Activated naive CD4-positive, alpha-beta T cell (primary cell): ENCODE measurements at places on chromosomes 2 and 18.

GRCh38 chr2:190344276-190344827 lies 963 bp downstream of the INPP1 start:
- no peak for DNase-seq

- DNase-seq, result no peak
These were observed 300.7 kb upstream of the DLGAP1 start for GRCh38 chr18:4755848-4756247.

DNA sequence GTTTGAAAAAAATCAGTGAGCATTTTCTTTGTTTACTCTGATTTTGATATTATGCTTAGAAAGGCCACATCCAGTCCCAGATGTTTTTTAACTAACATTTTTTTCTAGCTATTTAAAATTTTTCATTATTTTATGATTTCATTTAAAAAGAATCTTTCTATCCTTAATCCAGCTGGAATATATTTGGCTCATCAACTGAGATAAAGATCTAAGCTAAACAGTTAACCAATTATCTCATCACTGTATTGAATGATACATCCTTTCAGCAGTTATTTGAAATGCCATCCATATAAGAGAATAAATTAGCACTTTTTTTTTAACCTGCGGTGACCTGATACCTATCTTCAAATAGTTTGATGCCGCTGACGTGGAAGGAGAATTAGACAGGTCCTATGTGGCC lies 245.5 kb upstream of the COPS8 start:
- no peak for DNase-seq

DNA sequence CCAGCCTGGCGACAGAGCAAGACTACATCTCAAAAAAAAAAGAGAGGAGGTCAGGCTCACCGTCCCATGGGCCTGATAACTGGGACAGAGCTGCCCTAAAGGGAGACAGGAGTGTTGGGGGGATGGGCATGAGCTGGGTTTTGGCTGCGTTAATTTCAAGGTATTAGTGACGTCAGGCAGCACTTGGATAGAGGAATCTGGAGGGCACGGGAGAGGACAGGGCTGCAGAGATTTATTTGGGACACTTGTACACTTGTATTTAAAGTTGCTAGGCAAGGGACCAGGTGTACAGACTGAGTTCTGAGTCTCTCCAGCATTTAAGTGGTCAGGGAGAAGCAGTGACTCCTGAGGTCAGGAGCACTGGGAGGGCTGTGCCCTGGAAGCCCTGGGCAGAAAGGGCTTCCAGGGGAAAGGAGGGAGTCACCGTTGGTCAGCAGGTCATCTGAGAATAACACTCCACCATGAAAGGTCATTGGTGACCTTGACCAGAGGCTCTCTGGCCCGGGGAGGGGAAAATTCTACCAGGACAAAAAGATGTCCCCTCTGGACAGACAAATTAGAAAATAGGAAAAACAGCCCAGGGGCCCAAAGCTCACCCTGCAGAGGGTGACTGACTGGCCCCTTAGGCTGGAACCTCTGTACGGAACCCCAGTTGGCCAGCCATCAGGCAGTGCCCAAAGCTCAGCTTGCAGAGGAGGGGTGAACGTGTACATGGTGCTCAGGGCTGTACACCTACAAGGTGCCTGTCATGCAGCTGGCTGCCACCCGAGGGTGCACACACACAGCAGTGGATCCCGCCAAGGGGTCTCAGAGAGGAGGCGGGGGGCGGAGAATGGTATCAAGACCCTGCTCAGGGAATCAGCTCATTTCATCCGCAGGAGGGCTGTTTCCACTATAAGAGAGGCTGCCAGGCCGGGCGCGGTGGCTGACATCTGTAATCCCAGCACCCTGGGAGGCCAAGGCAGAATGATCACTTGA lies 23.0 kb upstream of the CNNM3 start:
- DNase-seq, result no peak

GRCh38 chr2:221676566-221677172 lies 104.6 kb upstream of the EPHA4 start:
- DNase-seq, result no peak

DNA sequence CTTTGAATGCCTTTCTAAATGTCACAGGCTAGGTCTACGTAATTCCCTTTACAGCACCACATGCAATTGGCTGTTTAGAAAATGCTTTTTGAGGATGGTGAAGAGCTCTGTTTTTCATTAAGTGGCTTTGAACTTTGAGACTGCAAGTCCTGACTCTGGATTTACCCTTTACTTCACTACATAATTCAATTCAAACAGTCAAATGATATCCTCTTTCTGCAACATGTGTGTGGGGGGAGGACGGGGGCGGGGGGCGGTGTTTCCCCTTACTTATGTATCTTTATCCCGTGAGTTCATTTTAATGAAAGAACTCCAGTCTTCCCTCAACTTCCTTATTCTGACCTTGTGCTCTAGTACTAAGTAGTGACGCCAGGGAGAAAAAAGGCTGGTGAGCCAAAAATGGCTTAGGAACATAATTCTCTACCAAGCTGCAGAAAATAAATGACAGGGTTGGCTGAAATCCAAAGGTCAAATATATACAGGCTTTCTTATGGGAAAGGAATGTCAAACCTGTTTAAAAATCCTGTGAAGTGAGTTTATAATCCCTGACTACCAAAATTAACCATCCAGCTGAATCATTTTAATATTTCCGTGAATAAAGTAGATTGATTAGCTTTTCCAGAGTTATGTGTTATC lies 119.6 kb downstream of the SLC8A1 start:
- no peak for DNase-seq

GRCh38 chr2:9548506-9548905 lies 7.1 kb downstream of the ADAM17 start:
- no peak for DNase-seq

DNA sequence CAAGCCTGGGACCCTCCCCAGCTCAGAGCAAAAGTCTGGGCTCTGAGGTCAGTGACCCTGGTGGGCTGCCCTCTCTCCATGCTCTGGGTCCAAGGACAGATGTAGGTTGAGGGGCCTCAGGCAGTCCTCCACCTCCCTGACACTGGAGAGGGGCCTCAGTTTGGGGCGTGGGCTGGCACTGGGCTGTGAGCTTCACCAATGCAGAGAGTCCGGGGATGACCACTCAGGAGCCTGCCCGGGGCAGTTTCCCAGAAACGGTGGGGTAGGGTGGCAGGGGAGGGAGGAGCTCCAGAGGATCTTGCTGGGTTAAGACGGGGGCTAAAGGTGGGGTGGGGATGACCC lies 40.5 kb upstream of the SMAD7 start:
- no peak for DNase-seq

DNA sequence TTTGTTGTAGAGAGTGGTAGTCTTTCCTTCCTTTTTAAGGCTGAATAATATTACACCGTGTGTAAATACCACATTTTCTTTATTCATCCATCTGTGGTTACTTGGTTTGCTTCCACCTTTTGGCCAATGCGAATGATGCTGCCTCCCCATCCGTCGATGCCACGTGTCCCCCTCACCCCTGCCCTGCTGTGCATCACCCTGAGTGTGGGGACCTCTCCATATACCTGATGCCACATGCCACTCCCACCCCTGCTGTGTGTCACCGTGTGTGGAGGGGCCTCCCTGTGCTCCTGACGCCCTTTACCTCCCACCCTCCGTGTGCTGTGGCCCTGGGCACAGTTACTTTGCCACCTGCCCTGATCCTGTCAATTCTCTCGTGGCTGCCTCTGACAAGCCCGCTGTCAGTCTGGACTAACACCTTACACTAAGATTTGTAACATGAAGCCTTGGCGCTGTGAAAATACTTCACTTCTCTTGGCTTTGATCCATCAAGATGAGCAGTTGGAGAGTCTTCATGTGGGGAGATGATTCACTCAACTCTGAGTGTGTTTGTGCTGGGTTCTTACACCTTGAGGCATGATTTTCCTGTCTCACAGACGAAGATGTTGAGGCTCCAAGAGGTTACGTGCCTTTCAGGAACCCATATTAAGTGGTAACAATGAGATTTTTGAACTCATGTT lies 234.0 kb downstream of the ZNF407 start:
- no peak for DNase-seq

GRCh38 chr2:134336352-134336751 lies 82.5 kb downstream of the MGAT5 start:
- DNase-seq, result no peak

GRCh38 chr2:241932899-241933178 lies 63.3 kb downstream of the RTP5 start:
- DNase-seq, result no peak

DNA sequence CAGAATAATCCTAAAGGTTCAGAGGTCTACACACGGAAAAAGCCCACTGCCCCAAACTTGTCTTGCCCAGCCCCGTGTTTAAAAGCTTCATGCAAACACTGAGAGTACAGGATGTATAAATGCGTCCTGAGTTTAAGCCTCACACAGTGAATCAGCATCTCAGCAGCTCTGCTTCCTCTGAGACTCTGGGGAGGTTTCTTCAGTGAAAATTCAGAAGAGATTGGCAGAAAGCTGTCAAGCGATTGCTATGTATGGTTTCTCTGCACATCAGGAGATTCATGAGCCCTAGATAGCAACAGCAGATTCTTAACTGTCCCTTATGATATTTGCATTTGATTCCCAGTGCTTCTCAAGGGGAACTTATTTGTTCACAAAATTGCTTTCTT lies 27.1 kb downstream of the CRACDL start:
- no peak for DNase-seq

DNA sequence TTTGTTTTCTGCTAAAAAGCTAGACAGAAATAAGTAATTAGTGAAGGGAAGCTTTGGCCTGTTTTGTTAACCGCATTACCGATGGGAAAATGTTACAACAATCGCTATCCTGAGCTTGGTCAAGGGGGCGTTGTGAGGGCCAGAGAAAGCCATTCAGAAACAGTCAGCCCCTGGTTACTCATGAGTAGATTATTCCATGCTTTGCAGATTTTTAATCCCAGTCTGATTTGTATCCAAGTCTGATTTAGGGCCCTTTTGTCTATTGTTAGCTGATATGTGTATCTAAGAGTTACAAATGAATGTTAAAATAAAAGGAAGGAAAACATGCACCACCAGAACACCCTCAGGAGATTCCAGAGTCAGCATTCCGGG lies 99.1 kb downstream of the PRPF40A start:
- DNase-seq, result no peak

GRCh38 chr2:170716851-170717598 lies 1.9 kb downstream of the SP5 start:
- DNase-seq, result peak; percentile 11

DNA sequence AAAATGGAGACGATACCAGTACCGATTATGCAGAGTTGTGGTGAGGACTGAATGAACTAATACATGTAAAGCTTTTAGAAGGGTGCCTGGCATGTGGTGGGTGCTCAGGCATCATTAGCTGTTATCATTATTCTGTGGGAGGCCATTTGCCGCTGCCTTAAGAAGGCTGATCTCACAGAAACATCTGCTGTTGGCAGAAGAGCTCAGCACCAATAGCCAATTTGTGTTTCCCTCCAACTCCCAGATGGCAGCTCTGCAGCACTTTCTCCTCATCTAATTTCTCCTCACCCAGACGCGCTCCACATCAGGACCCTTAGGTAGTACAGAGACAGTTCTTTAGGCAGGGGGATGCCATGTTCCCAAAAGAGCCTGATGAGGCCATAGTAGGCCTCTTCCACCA lies 15.8 kb upstream of the CYP1B1 start:
- no peak for DNase-seq

- no peak for DNase-seq
These were observed 23.9 kb upstream of the CCDC68 start for GRCh38 chr18:54983041-54983686.

DNA sequence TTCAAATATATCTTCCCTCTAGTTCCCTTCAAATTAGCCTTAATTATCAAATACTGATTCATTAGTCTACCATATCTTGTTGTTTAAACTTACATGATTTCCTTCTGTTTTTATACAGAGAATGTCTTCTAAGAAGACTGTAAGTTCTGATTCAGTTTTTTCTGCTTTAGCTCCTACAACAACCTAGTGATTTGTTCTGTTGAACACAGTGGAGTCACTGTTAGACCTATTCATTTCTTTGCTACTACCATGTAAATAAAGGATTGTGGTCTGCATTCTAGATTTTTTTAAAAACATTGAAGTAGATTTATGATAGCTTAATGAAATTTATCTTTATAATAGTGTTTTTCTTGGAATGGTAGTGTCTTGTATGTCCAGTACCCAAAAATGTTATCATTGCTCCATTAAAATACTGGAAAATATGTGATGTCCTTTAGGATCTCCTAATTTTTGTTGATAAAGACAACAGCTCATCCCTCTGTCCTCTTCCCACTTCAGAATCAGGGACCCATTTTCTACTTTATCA lies 146.4 kb downstream of the MBD5 start:
- DNase-seq, result no peak

DNA sequence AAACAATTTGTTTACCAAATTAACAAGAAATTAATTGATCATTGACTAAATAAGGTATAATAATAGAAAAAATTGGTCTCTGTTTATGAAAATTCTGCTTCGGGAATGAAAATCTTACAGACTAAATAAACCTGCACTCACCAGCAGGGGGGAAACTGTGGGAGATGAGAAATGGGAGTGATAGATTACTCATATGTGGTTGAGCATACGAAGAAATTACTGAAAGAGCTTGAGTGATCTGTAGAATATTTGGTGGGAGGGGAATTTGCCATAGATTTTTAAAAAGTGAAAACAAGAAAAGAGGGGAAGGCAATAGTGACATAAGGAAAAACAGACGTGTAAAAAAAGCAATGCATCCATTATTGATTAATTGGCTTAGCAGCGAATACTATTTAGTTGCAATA lies 2.2 kb downstream of the HMSD start:
- no peak for DNase-seq

GRCh38 chr2:114727012-114727411 lies 284.6 kb downstream of the DPP10 start:
- no peak for DNase-seq

- no peak for DNase-seq
These were observed 940.9 kb downstream of the SLC4A3 start for GRCh38 chr2:220568296-220568695.

- no peak for DNase-seq
These were observed 177.1 kb downstream of the IRS1 start for GRCh38 chr2:226622484-226622883.

DNA sequence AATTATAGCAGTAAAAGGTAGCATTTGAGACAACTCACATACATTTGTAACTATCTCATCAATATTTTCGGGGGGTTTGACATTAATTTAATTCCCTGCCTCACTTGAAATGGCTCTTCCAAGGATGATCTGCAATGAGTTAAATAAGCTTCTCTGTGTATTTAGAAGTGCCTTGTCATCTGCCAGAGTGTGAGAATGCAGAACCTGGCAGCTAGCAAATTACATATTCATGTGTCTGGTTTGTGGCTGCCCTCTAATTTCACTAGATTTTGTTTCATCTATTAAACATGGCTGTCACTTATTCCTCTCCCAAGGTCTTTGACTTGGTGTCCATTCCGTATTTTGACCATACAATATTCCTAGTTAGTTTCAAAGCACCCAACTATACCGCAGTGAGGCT lies 158.3 kb upstream of the CAVIN2 start:
- no peak for DNase-seq

- DNase-seq, result no peak
These were observed 54.7 kb downstream of the EMILIN2 start for GRCh38 chr18:2901423-2901985.

DNA sequence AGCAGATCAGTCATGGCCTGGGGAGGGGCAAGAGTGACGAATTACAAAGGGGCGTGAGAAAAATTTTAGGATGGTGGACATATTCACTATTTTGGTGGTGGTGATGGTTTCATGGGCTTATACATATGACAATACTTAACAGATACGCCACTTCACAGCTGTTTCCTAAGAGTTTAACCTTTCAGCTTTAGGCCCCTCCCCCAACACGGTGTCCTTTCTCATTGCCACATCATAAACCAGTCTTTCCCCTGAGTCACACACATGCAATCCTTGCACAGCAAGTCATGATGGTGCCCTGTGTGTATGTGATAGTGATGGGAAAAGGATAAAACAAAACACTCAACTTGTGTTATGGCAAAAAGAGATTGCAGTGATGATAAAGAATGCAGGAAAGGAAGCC lies 47.6 kb upstream of the IL1R1 start:
- no peak for DNase-seq

- DNase-seq, result no peak
These were observed 174.0 kb downstream of the TGIF1 start for GRCh38 chr18:3623769-3624545.
